ENCODE measurements at places on chromosomes 1 and 21.

DNA sequence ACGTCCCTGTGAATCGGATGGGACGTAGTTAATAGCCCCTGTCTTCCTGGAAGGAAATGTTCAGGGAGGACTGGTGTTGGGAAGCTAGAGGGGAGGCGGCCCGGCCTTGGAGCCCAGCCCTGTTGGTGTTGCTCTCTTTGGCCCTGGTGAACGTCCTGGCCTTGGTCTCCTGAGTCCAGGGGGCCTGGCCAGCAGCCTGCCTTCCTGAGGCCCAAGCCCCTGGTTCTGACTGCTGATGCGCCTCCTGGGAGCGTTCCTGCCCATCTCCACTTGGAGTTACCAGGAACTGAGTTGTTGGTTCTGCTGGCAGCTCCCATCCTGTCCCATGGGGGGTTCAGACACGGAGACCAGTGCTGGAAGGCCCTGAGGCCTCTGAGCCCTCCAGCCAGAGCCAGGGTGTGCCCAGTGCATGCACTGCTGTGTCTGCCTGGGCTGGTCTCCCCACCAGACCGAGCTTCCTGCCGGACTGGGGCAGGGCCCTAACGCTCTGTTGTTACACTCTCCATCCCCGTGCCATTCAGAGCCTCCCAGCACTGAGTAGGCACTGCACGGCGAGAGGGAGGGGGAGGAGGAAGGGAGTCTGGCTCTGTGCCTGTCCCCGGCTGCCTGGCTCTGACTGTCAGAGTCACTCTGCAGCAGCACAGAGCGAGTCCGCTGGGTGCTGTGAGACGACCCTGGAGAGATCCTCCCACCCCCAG, 382.5 kb upstream of the VAMP3 start:
- DNase-seq = no peak

- no peak for DNase-seq
Observed at GRCh38 chr1:87180682-87181081, 148.0 kb upstream of the LMO4 start.

- no peak for DNase-seq
Observed at GRCh38 chr1:177181280-177181630, 10.5 kb downstream of the BRINP2 start.

DNA sequence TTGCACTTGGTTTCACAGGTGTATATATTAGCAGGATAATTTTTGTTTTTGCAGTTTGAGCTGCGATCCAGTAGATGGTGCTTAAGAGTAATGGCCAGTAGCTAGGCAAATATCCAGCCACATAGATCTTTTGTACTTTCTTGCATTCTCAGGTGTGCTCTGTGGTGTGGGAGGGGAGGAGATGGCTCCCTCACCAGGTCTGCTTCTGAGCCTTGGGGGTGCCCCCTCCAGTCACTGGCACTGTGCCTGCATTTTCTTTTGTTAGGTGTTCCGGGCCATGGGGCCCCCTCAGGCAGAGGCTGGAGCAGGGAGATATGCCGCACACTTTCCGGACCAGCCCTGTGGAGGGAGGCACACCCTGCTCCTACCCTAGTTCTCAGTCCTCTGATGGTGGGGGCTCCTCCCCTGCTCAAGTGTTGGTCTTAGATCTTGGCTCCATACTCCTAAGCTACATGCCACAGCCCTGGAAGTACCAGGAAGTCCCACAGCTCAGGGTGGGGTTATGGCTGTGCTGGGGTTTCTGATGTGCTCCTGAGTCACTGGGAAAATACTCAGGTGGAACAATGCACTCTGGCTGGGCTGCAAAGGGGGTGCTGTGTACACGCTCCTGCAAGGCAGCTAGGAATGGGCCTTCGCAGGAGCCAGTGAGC, 197.6 kb upstream of the DMRTA2 start:
- no peak for DNase-seq

GRCh38 chr1:18633422-18634155, 2.9 kb downstream of the PAX7 start:
- DNase-seq = no peak

GRCh38 chr21:33412832-33413519, 9.8 kb downstream of the IFNGR2 start:
- DNase-seq = no peak

DNA sequence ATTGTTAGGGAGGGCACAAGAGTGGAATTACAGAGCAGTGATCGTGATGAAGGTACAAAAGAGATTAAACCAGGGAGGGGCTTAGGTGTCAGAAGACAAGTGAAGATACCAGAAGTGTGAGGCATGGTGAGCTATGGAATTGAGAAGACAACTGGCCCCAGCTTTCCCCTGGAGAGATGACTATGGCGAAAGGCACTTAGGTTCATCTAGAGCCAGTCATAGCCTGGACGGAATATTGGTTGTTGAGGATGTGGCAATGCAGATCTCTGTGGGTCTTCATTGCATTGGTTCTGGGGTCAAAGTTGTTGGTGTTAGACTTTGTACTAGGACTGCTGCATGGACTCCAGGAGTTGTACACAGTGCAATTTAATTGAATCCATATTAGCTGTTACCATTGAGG, 115.7 kb downstream of the FASLG start:
- no peak for DNase-seq

DNA sequence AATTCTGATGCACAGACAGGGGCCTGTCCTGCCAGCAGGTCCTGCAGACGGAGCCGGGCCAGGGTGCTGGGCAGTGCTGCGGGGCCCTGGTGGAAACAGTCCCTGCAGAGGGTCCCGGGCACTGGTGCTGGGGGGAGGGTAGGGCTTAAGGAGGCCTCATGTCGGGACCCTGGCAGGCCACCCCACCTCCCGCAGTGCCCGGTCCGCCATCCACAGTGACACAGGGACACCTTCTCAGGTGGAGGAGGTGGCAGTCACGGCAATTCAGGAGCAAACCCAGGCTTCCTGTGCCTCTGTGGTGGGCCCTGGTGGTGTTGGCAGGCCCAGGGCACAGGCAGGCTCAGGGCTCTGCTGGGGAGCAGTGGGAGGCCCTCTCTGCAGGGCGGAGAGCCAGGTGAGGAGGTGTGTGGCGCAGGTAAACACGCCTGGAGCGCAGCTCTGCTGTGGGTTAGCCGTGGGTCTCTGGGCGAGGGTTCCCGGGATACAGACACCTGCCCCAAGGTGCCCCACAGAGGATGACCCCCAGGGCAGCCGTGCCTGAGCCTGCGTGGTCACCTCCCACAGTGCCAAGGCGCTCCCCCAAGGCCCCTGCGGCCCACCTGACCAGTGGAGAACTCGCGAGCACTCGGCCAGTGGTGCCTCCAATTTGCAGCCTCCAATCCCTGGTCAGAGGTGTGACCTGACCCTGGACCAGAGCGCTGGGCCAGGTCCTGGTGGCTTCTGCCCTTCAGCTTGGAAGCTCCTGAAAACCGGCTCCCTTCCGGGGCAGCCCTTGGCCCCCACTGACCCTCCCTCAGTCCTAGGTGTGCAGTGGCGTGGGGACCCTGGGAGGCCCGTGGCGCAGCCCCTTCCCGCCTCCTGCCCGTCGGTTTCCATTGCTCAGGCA, 19.2 kb downstream of the COL18A1 start:
- DNase-seq = no peak

DNA sequence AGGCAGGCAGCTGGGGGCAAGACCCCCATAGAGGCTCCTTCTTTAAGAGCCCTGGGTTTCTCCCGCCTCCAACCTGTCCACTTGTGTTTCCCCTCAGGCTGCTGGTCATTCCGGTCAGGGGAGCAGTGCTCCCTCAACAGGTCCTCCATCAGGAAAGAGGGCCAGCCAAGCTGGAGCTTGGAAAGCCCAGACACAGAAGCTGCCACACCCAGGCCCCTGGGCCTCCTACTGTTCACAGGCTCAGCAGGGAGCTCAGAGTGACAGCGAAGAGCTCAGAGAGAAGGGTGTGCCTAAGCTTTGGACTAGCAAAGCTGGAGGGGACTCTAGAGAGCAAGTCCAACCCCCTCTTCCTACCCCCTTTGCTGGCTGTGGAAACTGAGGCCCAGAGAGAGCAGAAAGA, 10.3 kb upstream of the CDCP2 start:
- no peak for DNase-seq

GRCh38 chr1:178933709-178934490, 63.0 kb upstream of the ANGPTL1 start:
- DNase-seq = no peak

DNA sequence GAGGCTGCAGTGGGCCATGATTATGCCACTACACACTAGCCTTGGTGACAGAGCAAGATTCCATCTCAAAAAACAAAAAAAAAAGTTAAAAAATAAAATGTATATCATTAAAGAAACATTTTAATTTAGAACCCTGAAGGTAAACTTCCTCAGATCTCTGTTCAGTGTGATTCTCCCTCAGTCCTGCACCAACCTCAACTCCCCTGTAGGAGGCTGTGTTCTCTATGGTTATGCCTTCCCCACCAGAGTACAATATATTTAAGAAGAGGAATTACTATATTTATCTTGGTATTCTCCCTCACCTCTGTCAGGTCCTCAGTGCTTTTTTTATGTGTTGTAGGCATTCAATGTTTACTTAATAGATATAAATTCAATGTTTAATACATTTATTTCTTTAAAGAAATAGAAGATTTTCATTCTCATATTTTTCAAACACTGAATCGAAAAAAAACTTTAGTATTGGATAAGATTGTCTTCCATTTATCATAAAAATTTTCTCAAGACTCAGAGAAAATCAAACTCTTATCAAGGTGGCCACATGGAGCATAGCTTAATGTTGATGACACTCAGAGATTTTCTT, 4.8 kb upstream of the LRRC8B start:
- DNase-seq = no peak

All from breast epithelium (tissue), 4 donors.